IPS DF 19.7 (cell line): ENCODE measurements at places on chromosomes 2 and 18.

GRCh38 chr2:43318791-43319190 is 92.4 kb upstream of the ZFP36L2 start:
- no peak for DNase-seq

GRCh38 chr2:105291981-105292380 is 37.6 kb downstream of the TGFBRAP1 start:
- no peak for DNase-seq

DNA sequence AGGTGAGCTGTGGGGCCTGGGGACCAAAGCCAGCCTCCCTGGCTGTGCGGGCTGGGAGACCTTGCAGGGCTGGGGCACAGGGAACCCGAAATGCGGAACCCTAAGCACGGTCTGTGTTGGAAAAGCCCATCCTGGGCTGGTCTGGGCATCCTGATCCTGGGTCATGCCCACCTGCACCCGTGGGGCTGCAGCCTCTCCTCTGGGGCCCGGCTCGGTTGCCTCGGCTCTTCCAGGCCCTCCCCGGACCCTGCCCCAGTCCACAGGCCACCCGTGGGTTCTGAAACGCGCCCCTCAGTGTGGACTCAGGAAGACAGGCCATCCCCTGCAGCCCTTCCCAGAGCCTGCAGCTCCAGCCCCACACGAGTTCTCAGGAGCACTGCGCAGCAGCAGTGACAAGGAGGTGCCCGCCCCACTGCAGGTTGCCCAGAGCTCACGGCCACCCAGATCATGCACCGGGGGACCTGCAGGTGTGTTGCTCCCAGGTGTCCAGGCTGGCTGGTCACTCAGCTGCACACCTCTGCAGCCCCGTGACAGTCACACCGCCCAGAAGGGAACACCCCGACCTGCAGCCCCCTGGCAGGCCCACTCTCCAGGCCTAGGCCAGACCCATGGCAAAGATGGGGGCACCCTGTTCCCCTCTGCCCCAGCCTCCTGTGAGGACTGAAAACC is 12.2 kb upstream of the NFATC1 start:
- DNase-seq: no peak

GRCh38 chr2:218256612-218257350 is 4.0 kb upstream of the GPBAR1 start:
- no peak for DNase-seq

DNA sequence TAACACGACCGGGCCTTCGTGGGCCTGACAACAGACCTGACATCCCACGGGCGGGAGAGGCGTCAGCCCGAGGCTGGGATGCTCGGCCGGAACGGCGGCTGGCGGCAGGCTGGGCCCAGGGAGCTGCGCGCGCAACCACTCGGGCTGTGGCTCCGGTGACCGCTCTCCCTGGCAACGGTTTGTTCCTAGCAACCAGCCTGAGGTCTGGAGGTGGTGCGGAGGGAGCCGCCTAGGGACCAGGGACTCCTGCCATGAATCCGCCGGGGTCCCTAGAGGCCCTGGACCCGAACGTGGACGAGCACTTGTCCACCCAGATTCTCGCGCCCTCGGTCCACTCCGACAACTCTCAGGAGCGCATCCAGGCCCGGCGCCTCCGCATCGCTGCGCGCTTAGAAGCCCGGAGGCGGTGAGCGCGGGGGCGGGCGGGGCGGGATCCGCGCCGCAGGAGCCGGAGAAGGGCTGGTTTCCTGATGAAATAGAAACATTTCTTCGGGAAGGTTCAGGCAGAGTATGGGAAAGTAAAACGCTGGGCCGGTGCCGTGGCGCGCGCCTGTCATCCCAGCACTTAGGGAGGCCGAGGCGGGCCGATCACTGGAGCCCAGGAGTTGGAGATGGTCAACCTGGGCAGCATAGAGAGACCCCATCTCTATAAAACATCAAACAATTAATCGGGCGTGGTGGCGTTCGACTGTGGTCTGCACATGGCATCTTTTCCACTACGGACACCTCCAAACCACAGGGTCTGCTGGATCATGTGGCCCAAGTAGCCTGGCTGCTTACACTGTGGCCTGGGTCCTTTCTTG is at the start of gene DRC1:
DRC1 (plus strand) TSS at position 182 of the 803 bp plus-strand sequence; CDS start at position 252, 70 bp downstream.
- DNase-seq: peak; percentile 48

DNA sequence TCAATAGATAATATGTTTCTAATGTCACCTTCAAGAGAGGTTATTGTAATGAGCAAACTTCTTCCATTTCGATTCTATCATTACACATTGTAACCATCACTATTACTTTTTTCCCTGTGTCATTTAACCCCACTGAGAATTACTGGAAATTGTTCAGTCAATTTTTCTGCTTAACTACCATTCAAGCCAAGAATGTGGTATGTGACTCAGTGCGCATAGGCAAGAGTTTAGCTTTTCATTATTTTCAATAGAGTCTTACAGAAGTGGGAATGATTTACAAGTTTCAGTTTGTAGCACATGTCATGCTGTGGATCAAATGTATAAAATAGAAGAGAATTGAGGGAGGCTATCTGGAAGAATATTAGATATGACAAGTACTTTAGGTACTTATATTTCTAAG is 34.3 kb upstream of the PIEZO2 start:
- DNase-seq: no peak

- DNase-seq: no peak
These were observed 313.4 kb downstream of the LPIN1 start for GRCh38 chr2:12059616-12060441.

GRCh38 chr2:31736695-31737454 is 156.1 kb upstream of the SRD5A2 start:
- DNase-seq: no peak

GRCh38 chr2:25814681-25815080 is 63.6 kb downstream of the ASXL2 start:
- DNase-seq: no peak

- DNase-seq: no peak
These were observed 39.9 kb downstream of the STK17B start for GRCh38 chr2:196131384-196131937.

DNA sequence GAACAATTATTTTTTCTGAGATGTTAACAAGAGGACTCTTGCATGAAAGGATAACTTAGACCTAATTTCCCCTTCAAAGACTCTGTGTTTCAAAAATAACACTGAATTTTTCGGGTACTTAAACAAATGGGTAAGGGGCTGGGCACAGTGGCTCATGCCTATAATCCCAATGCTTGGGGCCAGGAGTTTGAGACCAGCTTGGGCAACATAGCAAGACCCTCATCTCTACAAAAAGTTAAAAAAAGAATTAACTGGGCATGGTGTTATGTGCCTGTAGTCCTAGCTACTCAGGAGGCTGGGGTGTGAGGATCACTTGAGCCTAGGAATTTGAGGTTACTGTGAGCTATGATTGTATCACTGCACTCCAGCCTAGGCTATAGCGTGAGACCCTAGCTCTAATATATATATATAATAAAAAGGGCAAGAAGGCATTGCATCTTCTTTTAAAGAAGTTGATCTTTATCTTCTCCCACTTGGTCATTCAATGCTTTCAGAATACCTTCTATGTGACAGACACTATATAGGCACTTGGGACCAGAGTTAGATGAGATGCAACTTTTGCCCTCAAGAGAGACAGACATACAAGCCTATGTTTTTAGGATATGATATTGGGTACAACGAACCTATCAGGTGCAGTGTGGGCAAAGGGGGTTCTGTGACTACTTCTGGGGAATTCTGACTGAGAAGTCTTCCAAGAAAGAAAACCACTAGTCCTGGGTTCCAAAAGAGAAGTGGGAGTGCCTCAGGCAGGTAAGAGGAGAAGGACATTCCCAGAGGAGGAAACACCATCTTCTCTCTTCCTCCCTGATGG is 120.0 kb downstream of the MYCN start:
- no peak for DNase-seq

GRCh38 chr2:132783883-132784282 is 113.9 kb upstream of the LYPD1 start:
- DNase-seq: no peak

DNA sequence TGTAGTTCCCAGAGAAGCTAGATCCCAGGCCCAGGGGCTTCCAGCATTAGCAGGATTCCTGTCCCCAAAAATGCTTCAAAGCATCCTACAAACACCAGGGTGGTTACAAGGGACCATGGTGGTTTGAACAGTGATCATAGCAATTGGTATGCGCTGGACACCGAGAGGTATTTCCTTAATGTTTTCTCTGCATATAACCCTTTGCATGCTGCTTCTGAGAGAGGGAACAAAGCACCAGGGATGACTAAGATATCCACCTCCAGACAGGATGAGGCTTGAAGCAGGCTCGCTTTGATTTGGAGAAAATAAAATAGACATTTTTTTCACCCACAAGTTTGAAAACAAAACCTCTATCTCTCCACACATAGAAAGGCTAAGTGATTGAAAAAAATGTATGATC is 50.5 kb upstream of the TSPYL6 start:
- DNase-seq: no peak

- no peak for DNase-seq
These were observed 787 bp downstream of the SOCS6 start for GRCh38 chr18:70289351-70290312.

GRCh38 chr2:162058973-162059668 is 14.9 kb downstream of the DPP4 start:
- DNase-seq: no peak

GRCh38 chr2:777546-777945 is 100.3 kb upstream of the TMEM18 start:
- no peak for DNase-seq

DNA sequence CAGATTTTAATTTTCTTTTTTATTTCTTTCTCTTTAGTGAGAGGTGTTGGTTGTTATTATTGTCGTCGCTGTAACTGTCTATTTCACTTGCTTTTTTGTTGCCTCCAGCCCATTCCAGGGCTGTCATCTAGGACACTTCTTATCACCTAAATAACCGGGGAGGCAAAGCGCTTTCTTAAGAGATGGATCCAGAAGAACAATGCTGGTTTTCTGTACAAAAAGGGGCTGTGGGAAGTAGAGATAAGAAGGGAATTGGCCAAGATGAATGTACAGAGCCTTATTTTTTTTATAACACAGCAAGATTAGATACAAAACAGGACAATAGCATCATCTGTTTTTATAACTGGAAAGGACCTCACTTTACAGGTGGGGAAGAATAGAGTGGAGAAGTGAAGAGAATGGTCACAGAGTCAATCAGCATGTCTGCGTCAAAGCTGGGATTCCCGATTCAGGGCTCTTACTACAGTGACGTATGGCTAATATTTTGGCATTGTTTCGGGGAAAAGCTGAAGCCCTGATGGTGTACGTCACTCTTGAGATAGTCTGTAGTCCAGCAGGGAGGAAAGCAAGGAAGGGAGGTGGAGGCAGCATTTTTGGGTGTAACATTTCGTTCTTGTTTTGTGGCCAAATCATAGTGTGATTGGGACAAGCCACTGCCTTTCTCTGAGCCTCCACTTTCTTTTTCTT is 23.2 kb downstream of the IL1B start:
- no peak for DNase-seq

GRCh38 chr18:24272229-24272525 is 125.4 kb downstream of the OSBPL1A start:
- DNase-seq: no peak

DNA sequence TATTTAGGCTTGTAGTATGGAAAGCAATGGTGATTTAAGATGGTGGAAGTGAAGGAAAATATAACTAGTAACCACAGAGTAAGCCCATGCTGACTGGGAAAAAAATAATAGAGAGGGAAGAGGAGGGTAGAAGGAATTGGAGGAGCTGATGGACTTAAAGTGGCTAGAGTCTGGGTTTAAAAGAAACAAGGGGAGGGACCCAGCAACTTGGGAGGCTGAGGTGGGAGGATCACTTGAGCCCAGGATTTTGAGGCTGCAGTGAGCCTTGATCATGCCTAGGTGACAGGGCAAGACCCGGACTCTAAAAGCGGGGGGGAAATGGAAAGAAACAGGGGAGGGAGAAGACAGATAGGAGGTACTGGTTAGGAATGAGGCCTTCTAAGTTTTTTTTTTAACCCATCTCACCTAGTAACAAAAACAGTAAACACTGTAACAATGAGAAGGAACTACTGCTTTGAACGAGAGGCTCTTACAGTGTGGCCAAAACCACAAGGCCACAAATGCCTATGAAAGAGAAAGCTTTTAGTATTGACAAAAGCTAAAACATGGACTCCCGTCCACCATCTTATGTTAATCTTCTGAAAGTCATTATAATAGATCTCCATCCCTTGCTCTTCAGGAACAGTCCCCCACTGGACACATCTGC is 26.6 kb downstream of the METTL8 start:
- DNase-seq: no peak

GRCh38 chr2:216505133-216506106 is 6.8 kb downstream of the RPL37A start:
- no peak for DNase-seq

DNA sequence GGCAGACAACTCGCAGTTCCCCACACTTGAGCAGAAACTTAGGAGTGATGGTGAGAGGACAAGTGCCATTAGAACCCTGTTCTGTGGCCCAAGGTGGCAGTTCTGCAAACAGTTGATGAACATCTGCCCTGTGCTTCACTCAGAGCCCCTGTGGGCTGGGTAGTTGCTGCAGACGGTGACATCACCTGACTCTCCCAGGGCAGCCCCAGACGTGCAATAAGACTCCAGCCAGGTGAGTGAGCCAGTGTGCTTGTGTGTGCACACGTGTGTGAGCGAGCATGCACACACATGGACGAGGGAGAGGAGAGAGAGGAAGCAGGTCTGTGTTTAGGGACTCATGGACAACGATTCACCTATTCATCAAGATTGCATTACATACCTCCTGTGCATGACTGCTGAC is 136.0 kb upstream of the GLI2 start:
- DNase-seq: no peak

- no peak for DNase-seq
These were observed 23.5 kb downstream of the TNS1 start for GRCh38 chr2:217979151-217979811.
